ENCODE measurements at places on chromosomes 1 and 21.

DNA sequence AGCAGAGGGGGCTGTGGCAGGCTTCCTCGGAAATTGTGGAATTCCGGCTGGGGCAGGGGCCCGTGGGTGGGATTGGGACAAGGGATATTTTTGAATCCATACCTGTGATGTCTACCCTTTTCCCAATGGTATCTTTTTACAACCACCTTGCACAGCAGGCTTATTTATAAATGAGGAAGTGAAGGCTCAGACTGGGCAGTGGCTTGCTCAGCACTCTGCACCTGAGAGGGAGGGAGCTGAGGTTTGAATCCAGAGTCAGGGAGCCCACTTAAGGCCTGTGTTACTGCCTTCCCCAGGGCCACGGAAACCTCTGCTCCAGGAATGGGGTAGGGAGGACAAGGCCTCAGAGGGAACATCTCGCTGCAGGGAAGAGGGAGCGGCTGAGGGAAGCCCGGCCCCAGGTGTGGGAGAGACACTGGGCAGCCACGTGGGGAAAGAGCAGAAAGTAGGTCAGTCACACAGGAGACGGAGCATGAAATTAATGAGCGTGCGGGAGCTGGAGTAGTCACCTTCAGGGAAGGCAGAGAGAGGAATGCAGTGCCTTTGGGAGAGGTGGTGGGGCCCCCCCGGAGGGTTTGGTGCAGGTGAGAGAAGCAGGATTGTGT lies 35.4 kb upstream of the SCMH1 start:
- no peak for DNase-seq

GRCh38 chr1:153568367-153569099 lies 2.9 kb upstream of the S100A2 start:
- peak; percentile 85 for DNase-seq

- no peak for DNase-seq
These were observed 241.0 kb downstream of the KCNJ6 start for GRCh38 chr21:37675202-37675801.

DNA sequence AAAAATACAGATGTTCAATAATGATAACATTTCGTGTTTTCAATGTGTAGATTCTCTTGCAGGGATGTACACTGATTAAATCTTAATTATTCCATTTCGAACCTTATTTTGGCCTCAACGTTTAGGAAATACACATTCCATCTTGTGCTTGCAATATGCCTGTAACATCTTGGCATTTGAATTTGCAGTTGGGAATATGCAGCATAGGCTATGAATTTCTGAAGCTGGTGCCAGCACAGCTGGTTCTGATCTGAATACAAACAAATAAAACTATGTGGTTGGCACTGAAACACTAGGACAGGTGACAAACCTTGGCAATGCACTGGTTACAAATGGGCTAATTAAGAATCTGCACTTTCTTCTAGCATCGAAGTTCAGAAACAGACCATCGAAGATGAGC lies 108.4 kb downstream of the ERG start:
- no peak for DNase-seq

GRCh38 chr1:83547901-83548300 lies 451.0 kb downstream of the TTLL7 start:
- DNase-seq, result no peak

DNA sequence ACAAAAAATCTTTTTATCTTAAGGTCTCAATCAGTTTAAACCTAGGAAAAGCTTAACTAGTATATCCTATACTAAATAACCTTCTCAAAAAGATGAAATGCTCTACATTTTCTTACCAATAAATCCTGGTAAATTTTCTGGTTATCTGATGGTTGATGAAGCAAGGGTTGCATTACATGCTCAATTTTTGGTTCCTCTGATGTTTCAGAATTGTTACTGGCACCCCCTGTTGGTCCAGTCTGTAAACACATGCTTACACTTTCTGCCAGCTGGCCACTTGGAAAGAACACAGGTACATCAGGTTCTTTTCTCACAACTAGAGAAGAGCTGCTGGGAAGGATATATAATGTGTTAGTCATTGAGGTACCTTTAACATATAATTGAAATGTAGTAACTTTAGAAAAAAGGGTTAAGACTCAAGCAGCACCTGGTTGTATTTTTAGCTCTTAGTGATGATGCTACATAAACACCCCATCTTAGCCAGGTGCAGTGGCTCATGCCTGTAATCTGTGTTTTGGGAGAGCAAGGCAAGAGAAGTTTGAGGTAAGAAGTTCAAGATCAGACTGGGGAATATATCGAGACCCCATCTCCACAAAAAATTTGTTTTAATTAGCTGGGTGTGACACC lies 30.9 kb upstream of the TAL1 start:
- no peak for DNase-seq

DNA sequence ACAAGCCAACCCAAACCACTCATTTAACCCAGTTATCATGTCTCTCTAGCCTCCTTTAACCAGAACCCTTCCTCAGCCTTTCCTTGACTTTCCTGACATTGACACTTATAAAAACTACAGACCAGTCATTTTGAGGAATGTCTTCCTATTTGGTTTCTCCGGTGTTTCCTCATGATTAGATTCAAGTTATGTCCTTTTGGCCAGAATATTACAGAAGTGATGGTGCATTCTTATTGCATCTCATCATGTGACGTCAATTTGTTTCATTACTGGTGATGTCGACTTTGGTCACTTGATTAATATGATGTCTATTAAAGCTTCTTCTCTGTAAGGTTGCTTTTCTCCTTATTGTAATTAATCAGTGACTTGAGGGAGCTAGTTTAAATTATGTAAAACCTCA lies 6.1 kb upstream of the RCSD1 start:
- no peak for DNase-seq

DNA sequence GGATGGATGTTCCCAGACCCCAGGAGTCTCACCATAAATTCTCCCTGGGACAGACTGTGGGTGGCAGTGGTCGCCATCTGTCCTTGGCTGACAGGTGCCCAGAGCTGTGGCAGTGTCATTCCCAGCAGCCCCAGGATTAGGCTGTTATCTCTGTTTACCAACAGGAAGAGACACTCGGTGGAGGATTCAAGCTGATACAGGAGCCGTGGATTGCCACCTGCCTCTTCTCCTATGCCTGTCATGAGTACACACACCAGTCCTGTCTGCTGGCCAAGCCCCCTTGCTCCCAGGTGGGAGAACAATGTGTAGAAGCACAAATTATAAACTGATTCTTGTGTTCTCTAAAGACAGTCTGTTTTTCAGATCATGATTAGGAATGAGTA lies 152.6 kb downstream of the ETS2 start:
- DNase-seq, result no peak

DNA sequence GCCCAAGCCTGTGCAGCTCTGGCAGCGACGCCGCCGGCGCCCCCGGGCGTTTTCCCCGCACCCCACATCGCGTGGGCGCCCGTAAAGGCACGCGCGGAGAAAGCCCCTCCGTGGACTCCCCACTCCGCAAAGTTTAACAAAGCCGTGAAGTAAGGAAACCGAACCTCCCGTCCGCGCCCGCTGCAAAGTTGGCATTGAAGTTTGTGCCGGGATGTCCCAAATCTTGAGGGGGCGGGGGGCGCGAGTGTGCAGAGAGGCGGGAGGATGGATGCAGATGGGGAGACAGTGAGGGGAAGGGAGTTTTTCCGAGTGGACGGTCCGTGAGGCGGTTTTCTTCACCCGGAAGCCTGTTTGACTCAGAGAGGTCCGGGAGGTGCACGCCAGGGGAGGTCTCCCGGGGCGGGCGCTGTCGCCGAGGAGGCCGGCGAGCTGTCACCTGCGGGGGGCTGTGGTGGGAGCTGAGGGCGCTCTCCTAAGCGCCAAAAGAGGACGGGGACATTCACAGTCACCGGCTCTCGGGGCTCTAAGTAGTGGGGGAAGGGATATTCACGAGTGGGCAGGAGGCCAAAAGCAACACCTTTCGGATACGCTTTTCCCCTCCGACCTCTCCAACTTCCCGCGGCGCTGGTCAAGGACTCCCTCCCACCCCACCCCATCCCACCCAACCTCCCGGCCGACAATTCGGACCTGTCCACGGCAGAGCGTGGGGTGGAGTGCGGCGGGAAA lies 1.3 kb downstream of the WLS start:
- DNase-seq, result no peak

- DNase-seq, result no peak
These were observed 31.9 kb upstream of the IVNS1ABP start for GRCh38 chr1:185348985-185349384.

- DNase-seq, result no peak
These were observed 84.1 kb downstream of the ADCY10 start for GRCh38 chr1:167829868-167830267.

- no peak for DNase-seq
These were observed 225.0 kb downstream of the PBX1 start for GRCh38 chr1:164783778-164784555.

DNA sequence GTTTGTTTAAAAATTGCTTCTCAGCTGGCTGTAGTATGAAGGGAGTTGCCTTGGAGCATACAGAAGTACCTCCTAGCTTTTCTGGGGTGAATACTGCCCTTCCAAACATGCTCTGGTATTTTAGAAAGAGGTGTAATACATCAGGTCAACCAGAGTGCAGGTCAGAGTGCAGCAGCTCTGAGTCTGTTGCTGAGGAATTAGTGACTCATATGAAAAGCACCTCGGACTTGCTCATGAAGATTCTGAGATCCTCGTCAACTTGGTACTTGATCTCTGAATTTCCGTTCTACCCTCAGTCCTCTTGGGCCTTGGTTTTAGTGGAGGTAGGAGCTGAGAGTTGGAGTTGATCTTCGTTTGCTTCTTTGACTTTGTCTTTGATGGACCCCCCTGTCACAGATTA lies 67.3 kb downstream of the NOS1AP start:
- no peak for DNase-seq
